ENCODE measurements at places on chromosomes 12 and 14. TPM values are rescaled to one million over a fixed set of nuclear protein-coding genes. Genes with fewer than 3 reads are reported as not detected.

GRCh38 chr14:22487941-22488340 is 101.1 kb downstream of the DAD1 start:
- no peak for DNase-seq

Gene CHGA
- 0.71 TPM for total RNA-seq

Gene COX8C
- not detected for total RNA-seq

Gene SLC5A8
- total RNA-seq = 1.3 TPM

DNA sequence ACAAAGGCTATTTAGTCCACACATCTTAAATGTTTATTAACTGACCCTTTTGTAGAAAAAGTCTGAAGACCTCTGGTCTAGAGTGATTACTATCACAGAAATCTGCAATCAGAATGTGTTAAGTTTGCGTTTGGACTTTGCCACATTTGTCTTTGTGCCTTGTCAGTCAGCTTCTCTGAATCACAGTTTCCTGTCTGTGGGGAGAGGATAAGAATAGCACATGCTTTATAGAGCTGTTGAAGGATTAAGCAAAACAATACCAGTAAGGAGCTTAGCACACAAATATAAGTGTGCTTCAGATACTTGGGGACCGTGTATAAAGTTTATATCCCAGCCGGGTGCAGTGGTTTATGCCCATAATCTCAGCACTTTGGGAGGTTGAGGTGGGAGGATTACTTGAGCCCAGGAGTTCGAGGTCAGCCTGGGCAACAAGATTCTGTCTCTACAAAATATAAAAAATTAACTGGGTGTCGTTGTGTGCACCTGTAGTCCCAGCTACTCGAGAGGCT is 63.0 kb upstream of the BTG1 start:
- DNase-seq = no peak

DNA sequence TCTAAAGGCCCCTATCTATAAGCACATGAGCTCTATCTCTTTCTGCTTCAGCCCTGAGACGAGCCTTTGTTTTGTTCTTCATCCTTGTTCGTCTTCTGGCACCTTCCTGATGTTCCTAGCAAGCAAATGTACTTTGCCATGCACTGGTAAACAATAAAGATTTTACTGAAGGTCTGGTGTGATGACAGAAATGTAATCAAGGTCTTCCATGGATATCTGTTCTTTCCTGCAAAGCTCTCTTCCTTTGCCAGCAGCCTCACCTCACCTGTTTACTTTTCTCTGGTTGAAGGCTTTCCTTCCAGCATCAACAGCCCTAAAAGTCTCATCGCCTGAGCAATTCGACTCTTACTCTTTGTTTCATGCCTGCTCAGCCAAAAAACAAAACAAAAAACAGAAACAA is 330.3 kb downstream of the PCNX1 start:
- DNase-seq = no peak

- no peak for DNase-seq
Measured at GRCh38 chr12:58067610-58068387, 126.4 kb downstream of the ATP23 start.

GRCh38 chr14:55276736-55277135 is 5.5 kb downstream of the FBXO34 start:
- DNase-seq = no peak

Gene IGF1
- 16.9 TPM for total RNA-seq

DNA sequence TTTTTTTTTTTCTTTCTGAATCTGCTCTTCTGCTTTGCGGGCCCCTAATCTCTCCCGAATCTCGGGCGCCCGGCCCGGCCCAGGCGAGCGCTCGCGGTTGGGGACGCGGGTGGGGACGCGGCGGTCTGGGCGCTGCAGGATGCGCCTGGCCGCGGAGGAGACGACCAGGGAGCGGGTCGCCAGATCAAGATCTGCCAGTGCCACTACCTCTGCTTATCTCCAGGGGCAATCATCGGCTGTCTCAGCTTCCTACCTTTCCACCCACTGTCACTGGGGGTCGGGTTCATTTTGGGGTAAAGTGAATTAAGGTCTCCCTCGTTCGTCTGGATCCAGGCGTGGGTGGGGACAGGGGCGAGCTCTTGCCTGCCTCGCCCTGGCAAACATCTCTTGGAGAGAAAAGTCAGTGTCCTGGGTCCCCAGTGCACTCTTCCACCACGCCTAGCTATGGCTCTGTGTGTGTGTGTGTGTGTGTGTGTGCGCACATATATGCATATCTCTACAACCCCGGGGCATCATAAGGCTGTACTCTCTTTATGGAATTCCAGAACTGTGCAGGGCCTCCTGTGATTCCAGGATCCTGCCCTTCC is 422.3 kb downstream of the VRK1 start:
- no peak for DNase-seq

DNA sequence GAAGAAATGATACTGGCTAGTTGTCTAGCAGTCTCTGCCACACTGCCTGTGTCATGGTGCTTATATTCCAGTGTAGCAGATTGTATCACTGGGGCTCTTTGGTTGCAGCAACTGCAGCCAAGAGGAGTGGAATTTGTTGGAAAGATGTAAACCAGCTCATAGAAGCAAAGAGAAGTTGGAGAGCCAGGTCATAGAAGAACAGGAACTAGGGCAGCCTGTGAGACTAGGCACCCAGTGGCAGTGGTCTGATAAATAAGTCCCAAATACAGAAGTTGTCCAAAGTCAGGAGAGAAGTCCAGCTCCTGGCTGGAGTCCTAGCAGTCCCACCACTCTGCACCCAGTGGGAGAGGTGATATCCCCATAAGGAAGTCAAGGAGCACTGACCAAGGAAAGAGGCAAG is 172.5 kb upstream of the ARID2 start:
- no peak for DNase-seq

Gene CLEC1A
- 9.7 TPM for total RNA-seq

Gene KRT6A
- 0.74 TPM for total RNA-seq

GRCh38 chr14:55707365-55707804 is 127.4 kb downstream of the KTN1 start:
- no peak for DNase-seq

Gene LTBP2
- total RNA-seq = 39.5 TPM

GRCh38 chr14:60311417-60311816 is 62.4 kb downstream of the PPM1A start:
- no peak for DNase-seq

Gene FGF6
- total RNA-seq = not detected

- DNase-seq = no peak
Measured at GRCh38 chr12:100199023-100199346, 1.6 kb upstream of the ACTR6 start.

Gene PMCH
- not detected for total RNA-seq

DNA sequence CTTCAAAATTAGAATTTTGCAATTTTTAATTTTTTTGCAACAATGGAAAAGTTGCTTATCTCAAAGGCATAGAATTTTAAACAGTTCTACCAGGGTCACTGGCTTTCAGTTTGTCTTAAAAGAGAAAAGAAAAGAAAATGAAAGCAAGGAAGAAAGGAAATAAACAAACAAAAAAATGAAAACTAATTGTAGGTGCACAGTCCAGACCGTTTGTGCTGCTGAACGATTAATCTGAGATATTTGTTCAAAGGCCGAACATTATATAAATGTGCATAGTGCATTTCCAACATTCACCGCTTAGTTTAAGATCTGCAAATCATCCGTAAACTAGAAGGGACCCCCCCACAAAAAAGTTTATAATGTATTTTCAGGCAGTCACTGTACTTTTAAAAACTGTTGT is 5.5 kb upstream of the OTX2 start:
- no peak for DNase-seq

DNA sequence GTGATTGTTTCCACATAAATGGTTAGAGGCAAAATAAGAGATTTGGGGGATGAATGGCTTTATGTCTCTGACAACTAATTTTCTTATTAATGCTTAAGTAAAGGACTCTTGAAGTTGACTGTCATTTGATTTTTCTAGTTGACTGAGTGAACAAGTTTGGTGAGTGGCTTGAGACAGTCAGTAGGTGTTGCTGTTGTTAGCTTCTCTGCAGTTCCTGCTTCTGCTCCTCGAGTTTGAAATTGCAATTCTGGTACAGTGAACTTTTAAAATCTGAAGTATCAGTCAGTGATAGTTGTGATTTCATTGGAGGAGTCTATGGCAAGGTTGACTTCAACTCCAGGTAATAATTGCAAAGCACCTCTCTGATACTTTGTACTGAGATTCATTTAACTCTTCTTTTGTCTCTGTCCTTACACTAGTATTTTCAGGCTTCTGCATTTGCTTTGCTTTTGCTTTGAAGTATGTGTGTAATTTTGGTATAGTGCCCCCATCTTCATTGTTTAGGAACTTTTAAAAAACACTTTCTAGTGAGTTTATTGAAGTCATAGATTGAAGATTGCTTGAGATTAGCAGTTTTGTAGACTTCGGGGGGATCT is 415.5 kb downstream of the PCNX1 start:
- DNase-seq = no peak
